Large intestine (tissue), 12 donors: ENCODE measurements at places on chromosomes 1 and 21.

GRCh38 chr1:34597877-34598514, 156.9 kb upstream of the GJB5 start:
- DNase-seq, result peak; percentile 58

DNA sequence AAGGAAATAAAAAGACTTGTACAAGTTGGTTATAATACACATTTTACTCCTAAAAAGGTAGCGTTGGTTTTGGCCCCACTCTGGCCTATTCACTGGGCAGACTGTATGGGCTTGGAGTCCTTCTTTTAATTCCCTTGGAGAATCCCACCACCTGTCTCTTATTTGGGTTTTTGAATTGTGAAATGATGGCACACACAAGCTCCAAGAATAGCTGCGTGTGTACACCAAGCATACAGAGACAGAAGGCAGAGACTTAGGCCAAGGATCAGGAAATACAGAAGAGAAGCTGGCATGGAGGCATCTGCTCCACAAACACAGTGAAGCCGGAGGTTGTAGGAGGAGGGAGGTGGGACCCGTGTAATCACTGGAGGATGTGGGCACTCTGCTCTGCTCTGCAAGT, 29.1 kb downstream of the DDR2 start:
- DNase-seq, result no peak

- no peak for DNase-seq
Measured at GRCh38 chr1:168848051-168848450, 119.0 kb upstream of the DPT start.

DNA sequence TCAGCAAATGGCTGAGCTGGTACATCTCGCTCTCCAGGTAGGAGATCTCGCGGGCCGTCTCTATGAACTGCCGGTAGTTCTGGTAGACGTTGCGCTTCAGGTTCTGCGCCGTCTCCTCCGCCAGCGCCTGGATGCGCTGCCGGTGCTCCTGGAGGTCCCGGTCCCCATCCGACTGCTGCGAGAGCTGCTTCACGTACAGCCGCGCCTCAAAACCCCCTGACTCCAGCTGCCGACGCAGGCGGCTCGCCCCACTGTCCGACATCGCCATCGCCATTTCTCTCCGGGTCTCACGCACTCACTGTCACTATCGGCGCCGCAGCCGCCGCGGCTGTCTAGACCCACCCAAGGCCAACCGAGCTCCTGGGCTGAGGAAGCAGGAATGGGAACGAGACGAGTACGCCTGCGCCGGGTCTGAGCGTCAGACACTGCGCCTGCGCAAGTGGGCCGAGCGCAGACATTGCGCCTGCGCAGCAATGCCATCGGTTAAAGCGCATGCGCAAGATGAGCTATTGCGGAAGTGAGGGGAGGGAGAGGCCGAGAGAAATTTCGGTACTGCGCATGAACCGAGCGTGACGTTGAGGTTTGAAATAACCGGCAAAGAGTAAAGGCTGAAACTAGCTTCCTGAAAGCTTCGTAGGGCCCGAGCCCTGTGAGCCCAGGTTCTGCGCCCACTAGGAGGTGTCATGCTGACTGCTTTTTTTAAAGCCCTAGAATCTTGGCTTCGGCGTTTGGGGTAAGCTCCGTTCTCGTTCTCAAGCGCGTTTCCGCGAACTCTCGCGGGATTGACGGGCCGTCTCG, at the start of gene EXOC8:
EXOC8 (minus strand) TSS at position 381 of the 798 bp plus-strand sequence; CDS start at position 274, 107 bp downstream.
- peak; percentile 99 for DNase-seq

DNA sequence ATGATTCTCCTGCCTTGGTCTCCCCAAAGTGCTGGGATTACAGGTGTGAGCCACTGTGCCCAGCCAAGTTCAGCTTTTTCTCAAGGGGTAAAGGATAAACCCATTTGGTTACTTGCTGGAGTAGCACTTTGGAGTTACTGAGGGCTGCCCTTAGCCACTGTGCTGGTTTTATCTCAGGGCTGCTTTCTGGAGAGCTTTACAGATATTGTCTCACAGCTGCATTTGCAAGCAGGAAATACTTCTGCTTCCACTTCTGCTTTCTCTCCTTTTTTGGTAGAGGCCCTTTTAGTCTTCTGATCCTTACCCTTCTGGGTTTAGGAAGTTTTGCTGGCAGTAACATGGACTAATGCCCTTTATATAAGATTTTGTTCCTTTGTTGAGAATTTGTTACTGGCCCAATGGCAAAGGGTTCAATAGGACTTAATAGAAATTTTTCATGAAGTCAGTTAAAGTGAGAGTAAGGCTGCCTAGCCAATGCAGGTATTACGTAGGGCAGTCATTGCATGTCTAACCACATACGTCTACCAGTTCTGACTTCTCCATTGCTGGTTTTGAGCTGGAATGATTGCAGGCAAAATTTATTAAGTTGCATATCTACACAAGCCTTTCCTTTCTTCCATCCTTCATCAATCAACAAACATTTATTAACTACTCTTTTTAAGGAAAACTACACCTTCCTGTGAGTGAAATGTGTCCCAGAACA, 24.4 kb downstream of the CAP1 start:
- DNase-seq, result no peak

GRCh38 chr1:48807554-48808260, 31.0 kb upstream of the BEND5 start:
- DNase-seq, result no peak

GRCh38 chr1:64898107-64898861, 68.1 kb downstream of the JAK1 start:
- DNase-seq, result peak; percentile 87

DNA sequence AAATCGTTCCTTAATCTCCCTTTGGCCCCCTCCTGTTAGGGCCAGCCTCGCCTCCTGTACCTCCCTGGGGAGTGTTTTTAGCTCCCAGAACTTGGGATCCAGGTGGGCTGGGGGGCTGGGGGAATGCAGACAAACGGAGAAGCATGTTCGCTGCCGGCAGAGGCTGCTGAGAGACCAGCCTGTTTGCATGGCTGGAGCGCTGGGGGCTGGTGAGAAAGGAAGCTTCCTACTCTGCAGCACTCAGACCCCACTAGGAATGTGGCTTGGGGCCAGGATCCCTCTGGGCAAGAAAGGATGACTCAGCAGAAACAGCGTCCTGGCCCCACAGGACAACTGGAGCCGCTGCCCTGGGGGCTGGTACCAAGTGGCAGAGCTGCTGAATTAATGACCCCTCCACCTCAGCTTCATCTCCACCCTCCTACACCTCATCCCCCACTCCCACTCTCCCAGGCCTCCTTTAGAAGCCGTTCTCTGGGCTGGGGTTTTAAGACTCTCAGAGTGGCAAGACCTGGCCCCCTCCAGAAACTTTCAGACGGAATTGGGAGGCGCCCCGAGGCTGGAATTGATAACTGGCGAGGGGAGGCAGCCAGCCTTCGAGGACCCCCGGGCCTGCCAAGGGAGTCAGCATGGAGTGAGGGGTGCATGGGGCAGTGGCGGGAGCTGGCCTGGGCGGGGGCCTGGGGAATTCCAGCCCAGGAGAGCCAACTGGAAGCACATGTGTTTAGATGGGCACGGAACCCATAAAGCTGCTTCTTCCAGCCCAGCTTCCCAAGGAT, 28.5 kb upstream of the EPS8L3 start:
- peak; percentile 72 for DNase-seq

GRCh38 chr21:44761747-44762208, 39.8 kb downstream of the UBE2G2 start:
- DNase-seq, result no peak

DNA sequence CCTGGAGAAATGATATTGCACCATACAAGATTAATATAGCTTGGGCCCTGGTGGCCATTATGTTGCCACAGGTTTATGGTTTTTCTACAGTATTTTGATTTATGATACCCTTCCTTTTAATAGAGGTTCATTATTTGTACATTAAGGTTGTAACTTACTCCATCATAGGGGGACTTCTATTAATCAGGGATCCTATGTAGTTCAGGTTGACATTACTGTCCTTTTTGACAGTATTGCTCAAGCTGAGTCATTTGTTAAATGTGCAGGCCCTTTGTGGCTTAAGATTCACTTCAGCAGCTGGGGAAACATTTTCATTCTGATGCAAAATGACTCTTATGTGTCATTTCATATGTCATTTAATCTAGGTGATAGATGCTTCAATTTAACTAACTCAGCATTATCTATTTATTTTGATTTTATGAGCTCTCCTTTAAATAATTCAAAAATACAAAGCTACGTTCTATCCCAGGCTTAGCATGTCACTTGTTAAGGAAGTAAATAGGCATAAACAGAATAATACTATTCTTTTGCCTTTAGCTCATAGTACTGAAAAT, 686.9 kb upstream of the NCAM2 start:
- DNase-seq, result no peak

DNA sequence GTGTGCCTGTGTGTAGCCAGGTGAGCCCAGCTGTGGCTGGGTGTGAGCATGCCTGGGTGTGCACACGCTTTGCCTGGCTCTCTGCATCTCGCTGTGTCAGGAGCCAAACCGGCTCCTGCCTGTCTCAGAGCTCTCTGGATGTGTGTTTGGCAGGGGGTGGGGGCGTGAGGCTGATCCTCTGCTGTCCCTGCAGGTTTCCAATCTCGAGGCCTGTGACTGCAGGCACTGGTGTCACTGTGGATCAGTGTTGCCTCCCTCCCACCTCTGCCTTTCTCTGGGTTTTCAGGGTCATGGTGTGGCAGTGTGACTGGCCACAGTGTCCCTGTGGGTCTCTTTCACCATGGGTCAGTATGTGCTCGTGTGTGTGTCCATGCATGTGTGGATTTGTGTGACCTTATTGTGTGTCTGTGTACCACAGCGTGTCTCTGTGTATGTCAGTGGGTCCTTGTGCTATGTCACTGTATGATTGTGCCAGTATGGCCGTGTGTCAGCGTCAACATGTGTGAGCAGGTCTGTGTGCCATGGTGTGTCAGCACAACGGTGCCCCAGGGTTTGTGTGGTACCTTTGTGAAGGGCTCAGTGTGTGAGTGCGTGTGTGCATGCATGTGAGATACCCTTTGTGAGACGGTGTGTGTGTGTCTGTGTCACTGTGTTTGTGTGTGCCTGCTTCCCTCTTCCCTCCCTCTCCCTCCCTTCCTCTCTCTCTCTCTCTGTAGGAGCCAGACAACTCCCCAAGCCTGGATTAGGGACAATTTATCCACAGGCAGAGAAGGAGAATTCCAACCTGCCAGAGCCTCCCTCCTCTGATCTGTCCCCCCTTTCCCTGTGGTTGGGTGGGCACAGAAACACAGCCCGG, 43.4 kb downstream of the AHDC1 start:
- DNase-seq, result no peak

GRCh38 chr1:181656491-181656890, 173.2 kb downstream of the CACNA1E start:
- DNase-seq, result no peak

GRCh38 chr1:21966247-21967000, 10.4 kb upstream of the CELA3B start:
- DNase-seq, result no peak

- DNase-seq, result peak; percentile 54
Measured at GRCh38 chr1:33007190-33008050, 29.3 kb downstream of the AK2 start.

GRCh38 chr1:119332622-119333021, 36.0 kb upstream of the HAO2 start:
- DNase-seq, result no peak

- no peak for DNase-seq
Measured at GRCh38 chr1:185207980-185208602, 51.1 kb downstream of the SWT1 start.

DNA sequence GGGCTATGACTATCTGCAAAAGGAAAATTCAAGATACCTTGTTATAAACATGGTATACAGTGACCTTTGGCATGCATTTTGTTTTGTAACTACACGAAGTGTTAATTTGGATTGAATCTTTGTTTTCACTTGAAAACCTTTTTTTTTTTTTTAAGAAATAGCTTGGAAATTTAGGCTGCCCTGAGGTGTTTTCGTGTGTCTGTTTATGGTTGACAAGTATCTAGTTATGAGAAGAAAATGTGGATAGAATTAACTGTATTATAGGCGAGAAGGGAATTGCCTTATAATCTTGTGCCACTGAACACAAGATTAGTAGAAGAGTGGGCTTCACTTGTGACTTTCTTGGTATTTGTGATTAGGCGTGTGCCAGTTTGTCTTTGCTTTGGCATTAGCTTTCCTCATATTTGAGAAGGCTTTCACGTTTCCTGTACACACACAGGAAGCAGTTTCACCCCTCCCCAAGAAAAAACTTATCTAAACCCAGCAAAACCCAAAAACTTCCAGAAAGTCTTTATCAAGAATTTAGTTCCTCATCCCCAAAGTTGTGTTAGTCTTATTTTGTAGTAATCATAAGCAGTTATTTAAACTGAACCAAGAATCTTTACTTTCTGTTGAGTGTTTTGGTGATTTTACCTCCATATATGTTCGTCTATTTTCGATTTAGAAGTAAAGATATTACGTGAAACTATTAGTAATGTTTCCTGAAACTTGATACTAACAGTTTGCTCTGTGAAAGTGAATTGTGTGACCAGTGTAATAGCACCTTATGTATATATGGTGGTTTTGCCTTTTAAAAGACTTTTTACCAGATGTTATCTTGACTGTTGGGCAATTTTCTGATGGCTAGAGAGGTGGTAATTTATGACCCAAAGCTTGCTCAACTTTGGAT, 3.8 kb downstream of the DYRK1A start:
- no peak for DNase-seq

GRCh38 chr1:183251101-183251958, 65.3 kb downstream of the LAMC2 start:
- DNase-seq, result no peak

GRCh38 chr1:84506729-84507453, 510 bp upstream of the GNG5 start:
- no peak for DNase-seq
